ENCODE measurements at places on chromosomes 3 and 15. TPM values are rescaled to one million over a fixed set of nuclear protein-coding genes. Genes with fewer than 3 reads are reported as not detected.

- DNase-seq: no peak
Observed at GRCh38 chr15:60809375-60809774, 330.4 kb upstream of the ICE2 start.

SLC28A2 gene
- total RNA-seq: not detected

GRCh38 chr3:197508461-197508860 lies 47.3 kb downstream of the BDH1 start:
- DNase-seq: no peak

GRCh38 chr3:59850417-59850816 lies 800.6 kb upstream of the CFAP20DC start:
- no peak for DNase-seq

DNA sequence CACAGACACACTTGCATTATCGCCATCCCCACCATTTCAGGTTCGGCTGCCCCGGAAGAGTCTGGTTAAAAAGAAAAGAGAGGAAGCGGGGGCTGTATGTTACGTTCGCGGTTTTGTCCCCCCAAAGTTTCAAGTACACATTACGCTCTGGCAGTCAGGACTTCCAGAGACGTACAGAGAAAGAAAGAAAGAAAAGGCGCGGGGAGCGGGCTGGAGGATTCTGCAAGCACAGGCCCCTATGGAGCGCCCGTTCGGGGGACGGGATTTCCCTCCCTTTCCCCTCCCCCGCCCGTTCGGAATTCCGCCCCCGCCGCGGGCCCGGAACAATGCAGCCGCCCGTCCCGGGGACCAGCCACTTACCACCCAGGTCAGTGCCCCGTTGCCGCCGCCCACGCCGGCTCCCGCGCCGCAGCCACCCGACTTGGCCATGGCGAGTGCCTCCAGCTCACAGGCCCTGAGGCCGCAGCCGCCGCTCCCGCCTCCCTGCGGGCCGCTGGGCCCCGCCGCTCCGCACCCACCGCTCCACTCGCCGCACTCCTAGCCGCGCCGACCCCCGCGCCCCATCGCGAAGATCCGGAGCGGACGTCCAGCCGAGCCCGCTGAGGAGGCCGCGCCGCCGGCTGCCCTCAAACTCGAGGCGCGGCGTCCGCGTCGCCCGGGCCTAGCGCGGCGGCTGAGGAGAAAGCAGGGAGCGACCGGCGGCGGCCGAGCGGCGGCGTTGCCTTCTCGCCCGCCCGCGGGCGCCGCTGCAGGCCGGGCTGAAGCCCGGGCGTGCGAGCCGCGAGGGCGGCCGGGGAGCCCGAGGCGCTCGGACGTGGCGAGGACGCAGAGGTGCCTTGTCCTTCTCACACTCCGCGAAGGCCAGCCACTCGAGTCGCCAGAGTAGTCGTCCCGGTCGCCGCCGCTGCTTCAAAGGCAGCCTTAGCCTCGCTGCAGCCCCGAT lies 567 bp downstream of the TOP2B start:
- peak; percentile 51 for DNase-seq

DNA sequence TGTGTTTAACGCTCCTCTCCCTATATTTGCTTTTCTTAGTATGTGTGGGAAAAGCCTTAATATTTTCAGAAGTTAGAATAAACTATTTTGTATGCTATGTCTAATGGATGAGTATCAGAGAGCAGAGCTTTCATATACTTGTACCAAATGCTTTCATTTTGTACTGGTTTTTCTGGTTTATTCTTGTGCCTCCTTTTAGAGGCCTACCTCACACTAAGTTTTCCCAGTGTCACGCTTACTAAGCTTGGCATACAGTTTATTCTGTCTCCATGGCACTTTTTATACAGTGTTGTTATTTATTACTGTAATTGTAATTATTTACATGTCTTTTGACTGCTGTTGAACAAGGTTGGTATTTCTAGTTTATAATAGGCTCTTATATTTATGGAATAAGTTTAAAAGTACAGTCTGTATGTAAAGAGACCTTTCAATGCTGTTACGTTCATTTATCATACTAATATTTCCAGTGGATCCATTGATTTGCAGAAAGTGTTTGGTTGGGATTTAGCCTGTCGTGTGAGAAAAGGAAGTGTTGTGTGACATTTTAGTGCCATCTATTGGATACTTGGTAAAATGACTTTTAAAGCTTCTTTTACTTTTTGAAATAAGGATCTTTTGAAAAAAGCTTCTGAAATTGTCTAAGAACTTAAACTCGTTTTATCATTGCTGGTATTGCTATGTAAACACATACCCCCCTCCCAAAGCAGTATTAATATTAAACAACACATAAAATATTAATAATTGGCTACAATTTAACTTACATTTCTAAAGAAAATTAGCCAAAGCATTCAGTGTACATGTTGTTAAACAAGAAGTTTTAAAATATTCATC lies 5.2 kb upstream of the EBLN2 start:
- peak; percentile 71 for DNase-seq

DNA sequence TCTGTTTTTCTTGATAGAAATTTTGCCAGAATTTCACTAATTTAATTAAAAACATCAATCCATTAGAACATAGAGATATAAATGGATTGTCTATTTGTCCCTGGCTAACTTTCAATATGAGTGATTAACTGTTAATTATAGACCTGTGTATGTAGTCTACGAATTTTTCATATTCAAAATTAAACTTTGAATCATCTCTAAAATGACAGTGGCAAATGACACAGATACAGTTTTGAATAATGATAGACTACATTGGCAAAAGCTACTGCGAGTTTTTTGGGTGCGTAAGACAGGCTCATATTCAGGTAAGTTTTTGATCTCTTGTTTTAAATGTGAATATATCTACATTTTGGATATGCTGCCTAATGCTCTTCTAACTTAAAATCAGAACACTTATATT lies 86.0 kb upstream of the TBC1D5 start:
- no peak for DNase-seq

DNA sequence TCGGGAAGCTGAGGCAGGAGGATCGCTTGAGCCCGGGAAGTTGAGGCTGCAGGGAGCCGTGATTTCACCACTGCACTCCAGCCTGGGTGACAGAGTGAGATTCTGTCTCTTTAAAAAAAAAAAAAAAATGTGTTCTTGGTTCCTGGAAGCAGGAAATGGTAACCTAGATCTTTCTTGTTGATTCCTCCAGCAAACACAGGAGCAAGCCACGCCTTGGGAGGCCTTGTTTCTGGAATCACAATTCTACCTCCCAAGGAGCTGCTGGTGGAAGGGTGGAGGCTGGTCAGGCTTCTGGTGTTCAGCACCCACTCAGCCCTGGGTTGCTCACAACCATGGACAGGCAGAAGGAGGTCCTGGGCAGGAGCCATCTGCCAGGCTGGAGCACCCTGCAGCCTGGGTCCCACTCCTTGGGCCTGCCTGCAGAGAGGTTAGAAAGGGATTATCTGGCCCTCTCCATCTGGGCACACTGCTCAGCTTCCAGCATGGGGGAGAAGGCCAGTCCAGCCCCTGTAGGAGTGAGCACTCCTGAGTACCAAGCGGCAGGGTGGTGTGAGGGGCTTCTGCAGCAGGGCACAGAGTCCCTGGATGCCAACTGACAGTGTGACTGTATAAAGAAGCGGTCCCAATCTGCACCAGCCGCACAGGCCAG lies 65.6 kb downstream of the ABTB1 start:
- DNase-seq: peak; percentile 69

- peak; percentile 97 for DNase-seq
Observed at GRCh38 chr15:74040109-74040850, 42.1 kb downstream of the GOLGA6A start.

FMN1 gene
- 8.6 TPM for total RNA-seq

DNA sequence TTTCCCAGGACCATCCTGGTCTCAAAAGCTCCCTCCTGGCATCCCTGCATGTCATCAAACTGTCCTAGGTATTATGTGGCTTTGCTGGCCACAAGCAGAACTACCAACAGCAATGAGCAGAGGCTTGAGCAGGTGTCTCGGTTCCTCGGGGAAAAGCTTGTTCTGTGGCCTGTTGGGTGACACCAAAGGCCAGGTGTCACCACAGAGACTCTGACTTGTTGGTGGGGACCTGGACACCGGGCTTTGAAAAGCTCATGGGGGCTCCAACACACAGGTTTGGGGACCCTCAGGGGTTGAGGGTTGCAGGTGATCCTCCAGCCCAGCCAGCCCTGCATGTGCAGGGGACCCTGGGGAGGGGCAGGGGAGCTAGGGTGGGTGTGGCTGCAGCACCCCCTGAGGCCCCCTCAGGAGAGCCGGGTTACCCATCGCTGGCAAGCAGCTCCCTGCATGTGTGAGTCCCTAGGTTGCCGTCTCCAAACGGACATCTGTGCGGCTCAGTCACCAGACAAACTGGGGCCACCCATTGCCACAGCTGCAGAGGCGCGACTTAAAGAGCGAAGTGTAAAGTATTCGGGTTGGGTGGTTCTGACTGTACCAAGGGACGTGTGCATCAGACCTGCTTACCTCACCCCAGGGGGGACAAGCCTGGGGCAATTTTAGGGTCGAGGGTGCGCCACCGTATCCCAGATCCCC lies 140.1 kb downstream of the CHSY1 start:
- DNase-seq: no peak

DNA sequence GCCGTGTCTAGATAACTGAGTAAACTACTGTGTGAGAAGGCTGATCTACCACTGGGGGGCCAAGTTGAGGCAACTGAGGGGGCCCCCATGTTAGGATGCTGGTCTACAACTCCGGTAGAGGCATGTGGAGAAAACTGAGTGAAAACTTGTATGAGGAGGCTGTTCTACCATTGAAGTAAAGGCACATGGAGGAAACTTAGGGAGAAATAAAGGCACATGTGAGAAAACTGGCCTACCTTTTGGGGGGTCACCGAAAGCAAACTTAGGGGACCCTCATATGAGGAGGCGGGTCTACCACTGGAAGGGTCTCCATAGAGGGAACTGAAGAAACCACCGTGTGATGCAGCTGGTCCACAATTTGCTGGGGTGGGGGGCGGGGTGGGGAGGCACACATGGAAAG lies 155.2 kb downstream of the FBLN2 start:
- no peak for DNase-seq

PPP1R14D gene
- not detected for total RNA-seq

UNC13C gene
- total RNA-seq: not detected

DNA sequence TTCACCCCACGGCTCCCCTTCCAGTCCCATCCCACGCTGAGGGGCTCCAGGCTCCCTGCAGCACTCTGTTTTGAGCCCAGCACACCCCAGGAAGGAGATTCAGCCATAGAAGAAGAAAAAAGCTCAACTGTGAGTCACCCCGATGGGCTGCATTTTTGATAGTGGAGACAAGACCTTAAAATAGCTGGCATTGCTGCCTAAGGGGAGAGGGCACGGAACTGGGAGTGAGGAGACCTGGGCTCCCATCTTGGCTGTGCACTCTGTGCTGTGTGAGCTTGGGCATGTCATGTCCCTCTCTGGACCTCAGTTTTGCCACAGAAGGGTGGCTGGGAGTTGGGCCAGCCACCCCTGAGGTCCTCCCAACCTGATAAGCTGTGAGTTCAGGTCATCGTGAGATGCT lies 57.2 kb upstream of the SMAD6 start:
- DNase-seq: no peak
